ENCODE measurements at places on chromosomes 3 and 15.

DNA sequence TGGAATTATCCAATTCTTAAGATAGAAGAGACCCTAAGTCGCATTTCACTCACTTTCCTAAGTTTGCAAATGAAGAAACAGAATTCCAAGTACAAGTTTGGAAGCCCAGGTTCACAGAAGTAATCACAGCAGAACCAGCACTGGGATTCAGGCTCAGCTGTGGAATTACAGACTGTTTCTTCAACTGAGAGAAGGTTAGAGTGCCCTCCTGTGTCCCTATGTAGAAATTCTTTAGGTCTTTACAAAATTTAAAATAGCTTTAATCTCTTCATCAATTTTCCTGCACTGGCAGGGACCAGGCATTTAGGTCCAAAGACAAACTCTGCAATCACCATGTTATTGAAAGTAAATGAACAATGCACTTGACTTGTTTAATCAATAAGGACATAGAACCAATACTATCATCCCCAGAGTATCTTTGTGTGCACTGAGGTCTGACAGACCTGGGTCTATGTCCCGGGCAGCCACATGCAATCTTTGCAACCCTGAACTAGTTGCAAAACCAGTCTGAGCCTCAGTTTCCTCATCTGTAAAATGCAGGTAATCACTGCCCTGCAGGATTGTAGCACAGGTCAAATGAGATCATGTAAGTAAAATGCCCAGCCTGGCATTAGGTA lies 96.3 kb upstream of the ZBED2 start:
- no peak for DNase-seq

GRCh38 chr3:136942803-136943202 lies 15.0 kb upstream of the IL20RB start:
- no peak for DNase-seq

DNA sequence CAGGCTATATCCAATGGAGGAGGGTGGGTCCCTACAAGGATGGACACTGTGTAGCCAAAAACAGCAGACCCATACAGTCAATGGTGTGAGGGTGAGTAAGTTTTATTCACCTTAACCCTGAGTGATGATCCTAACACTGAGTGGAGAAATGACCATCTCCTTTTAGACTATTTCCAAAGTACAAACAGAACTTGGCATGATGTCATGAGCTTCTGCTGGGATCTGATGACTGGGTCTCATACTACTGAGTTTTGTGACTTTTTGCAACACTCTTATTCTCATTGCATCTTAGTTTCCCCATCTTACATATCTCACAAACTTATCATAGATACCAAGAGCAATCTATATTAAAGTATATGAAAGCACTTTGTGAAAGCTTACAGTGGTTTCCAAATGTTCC lies 330.3 kb upstream of the CFAP20DC start:
- no peak for DNase-seq

GRCh38 chr3:150528354-150528797 lies 17.9 kb downstream of the SERP1 start:
- no peak for DNase-seq

DNA sequence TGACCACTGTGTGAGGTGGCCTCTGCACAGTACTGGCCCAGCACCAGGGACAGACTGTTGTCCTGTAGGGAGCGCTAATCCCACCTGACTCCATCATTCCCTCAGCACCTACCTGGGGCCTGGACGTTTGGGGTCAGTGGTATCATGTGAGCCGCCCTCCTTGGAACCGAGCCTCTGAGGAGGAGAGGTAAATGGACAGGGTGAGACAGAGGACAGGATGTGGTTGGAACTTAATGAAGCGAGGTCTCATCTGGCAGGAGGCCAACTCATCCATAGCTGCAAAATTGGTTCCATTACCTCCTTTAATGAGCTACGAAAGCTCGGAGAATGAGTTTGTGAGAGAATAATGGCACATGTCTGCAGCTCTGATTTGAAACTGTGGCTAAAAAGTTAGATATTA lies 13.9 kb downstream of the MAPKAPK3 start:
- no peak for DNase-seq

DNA sequence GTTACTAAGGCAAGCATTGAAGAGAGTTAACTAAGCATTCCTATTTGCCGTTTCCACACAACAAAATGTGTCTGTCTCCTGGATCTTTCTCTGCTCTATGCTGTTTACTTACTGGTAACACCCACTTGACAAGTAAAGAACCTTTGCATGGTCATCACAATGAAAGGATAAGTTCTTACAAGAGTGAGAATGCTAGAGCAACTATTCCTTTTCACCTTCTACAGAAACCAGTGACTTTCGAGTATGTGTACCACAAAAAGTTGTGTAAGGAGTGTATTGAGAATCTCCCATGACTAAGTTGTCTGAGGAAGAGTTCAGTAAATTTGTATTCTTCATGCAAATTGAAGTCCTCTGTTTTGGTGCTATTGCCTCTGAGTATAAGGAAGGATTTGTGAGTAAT lies 10.8 kb downstream of the TIPARP start:
- no peak for DNase-seq

GRCh38 chr3:23565041-23565775 lies 240.5 kb upstream of the UBE2E1 start:
- DNase-seq: no peak

- DNase-seq: no peak
Observed at GRCh38 chr3:126160243-126161210, 19.9 kb downstream of the ALDH1L1 start.

DNA sequence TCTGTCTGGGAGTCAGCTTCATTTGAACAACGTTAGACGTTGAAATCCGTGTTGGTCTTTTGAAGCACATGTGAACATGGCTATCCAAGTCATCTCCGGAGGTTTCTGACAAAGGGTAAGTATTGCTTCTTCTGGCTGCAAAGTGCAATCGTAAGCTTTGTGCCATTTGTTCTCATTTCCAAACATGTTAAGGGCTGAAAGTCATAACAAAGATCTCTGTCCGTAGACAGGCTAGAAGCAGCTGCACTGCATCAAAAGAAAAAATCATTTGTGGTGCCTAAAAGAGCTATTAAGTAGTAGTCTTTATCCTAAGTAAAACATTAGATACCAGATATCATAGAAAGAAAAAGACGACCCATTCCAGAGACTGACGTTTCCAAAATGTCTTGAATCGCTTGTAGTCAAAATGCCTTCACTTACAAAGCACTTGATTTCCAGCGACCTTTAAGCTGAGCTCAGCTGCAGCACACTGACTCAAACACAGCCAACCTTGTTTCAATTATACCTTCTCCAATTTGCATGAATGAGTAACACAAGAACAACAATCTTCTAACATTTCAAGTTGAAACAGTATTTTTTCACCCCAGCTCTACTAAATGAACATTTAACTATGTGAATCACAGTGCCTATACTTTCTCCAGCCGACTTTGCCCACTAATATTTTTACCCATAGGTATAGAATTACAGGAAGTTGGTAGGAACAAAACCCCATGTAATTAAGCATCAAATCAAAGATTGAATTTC lies 76.6 kb downstream of the NEDD4 start:
- DNase-seq: no peak

- no peak for DNase-seq
Observed at GRCh38 chr15:61978225-61978624, 82.0 kb downstream of the VPS13C start.

DNA sequence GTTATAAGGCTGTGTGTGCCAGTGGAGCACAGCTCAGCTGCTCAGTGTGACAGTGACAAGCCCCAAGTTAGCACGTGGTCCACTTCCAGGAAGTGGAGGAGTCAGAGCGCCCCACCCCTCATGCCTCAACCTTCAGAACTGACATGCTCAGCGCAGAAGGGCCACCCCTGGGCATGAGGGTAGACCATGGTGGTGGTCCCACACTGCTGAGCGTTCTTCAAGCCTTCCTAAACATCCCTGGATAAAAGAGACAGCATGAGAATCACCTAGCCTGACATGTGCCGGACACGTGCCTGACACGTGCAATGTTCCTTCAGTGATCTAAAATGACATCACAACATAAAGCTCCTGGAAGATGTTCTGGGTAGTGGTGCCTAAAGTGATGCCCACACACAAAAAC lies 16.8 kb downstream of the ATP10A start:
- no peak for DNase-seq

- no peak for DNase-seq
Observed at GRCh38 chr3:123371426-123371825, 77.5 kb downstream of the ADCY5 start.
